ENCODE measurements at places on chromosomes 3 and 15.

DNA sequence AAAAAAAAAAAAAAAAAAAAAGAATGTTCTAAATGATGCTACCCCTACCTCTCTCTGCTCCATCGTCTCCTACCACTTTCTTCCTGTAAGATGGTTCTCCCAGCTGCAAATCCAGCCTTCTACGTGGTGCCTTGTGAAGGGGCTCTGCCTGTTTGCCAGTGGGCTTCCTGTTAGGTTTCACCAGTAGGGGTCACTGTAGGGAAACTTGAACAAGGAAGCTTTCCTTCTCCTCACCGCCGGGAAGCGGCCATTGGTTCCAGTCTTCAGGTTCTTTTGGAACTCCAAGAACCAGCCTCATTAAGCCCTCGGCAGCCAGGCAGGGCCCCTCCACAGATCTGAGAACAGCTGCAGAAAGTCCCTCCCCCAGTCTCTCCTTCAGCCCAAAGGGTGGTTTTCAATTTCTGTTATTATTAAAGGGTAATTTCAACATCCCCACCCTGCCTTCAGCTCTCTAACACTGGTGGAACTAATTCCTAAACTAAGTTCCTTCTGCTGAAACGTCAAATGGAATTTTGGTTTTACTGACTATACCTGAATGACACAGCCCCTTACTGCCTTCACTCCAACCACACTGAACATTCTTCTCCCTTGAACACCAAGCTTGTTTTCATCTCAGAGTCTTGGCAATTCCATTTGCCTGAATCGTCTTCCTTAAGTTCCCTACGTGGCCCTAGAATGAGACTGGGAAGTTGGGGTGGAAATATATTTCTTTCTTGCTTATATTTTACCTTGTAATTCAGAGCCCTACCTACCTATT is 13.5 kb downstream of the MCCC1 start:
- DNase-seq: peak; percentile 15

DNA sequence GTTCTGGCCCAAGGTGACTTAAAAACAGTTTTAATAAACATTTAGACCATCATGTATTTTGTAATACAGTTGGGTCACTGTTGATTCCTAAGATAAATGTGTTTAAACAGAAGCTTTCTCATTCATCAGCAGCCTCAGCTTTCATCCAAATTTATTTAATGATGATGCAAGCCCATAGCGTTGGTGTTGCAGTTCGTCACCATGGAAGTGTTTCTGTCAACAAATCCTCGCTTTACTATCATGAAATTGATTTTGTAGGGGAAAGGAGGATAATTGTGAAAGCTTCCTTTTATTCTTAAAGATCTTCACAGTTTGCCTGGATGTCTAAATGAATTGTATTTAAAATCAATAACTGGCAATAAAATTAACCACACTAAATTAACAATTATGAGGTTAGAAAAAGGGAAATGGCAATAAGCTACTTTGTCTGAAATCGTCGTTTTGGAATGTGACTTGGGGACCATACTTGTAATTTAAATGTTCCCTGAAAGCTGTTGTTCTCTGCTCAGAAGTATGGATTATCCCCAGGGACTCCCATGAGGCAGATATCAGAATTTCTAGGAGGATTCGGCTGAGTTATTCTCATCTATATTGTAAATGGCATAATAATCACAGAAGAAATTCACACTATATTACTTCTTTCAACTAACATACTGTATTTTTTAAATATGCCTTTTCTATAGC is 29.0 kb downstream of the CMSS1 start:
- peak; percentile 72 for DNase-seq

DNA sequence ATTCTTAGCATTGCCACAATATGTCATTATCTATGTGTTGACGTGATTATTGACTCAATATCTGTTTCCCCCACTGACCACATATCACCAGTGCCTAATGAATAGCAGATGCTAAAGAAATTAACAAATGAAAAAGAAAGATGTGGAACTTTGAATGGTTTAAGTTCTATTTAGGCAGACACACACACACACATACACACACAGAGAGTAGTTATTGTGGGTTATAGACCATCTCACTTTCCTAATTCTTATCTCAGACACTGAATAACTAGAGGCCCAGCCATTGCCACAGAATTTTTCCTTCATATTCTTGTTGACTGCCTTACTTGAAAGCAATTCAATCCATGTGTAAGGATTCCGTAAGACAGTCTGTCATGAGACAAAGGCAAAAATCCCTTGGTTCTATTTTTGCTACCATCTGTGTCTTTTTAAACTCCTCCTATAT is 61.9 kb upstream of the PHLDB2 start:
- peak; percentile 80 for DNase-seq

DNA sequence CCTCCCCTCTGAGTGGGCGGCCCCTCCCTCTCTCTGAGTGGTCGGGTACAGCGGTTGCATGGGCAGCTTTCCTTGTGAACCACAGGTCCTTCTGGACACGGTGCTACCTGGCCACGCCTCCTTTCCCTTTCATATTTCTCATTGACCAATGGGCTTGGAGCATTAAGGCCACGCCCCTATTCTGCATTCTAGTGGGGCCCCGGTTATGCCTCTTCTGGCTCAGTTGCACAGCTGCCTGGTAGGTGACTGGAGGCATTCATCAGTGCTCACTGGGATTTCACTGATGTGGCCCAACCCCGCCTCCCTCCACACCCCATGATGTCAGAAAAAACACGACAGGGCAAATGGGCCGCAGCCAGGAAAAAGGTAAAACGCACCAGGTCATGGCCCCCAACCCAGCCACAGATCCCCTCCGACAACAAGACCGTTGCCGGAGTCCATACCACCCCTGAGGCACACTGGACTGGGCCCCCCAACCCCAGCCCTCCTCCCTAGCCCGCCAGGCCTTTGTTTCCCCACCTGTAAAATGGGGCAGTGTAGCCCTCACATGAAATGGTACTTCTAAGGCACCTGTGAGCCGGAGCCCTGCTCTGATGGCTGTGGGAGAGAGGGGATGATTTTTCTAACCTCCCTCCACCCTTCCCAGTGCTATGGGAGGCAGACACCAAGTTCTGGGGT is 26.3 kb downstream of the NGRN start:
- peak; percentile 11 for DNase-seq

Data from fibroblast of skin of right quadriceps (primary cell).